EH (cell line): ENCODE measurements at places on chromosomes 1 and 21.

DNA sequence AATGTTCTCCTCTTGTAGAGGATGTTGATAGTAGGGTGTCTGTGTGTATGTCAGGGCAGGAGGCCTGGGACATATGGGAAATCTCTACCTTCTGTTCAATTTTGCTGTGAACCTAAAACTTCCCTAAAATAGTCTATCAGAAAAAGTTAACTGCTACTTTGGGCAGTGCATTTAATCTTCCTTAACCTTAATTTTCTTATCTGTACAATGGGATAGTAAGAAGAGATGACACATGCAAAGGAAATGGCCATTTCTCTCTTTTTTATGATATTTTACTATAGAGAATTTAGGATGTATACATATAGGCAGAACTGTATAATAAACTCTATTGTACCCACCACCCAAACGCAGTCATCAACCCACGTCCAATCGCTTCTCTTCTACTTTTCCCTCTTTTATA is 8.6 kb downstream of the AGO3 start:
- DNase-seq: no peak

GRCh38 chr1:226420897-226421296 is 13.0 kb upstream of the PARP1 start:
- DNase-seq: no peak

GRCh38 chr1:203444171-203444576 is 31.4 kb upstream of the PRELP start:
- DNase-seq: no peak

DNA sequence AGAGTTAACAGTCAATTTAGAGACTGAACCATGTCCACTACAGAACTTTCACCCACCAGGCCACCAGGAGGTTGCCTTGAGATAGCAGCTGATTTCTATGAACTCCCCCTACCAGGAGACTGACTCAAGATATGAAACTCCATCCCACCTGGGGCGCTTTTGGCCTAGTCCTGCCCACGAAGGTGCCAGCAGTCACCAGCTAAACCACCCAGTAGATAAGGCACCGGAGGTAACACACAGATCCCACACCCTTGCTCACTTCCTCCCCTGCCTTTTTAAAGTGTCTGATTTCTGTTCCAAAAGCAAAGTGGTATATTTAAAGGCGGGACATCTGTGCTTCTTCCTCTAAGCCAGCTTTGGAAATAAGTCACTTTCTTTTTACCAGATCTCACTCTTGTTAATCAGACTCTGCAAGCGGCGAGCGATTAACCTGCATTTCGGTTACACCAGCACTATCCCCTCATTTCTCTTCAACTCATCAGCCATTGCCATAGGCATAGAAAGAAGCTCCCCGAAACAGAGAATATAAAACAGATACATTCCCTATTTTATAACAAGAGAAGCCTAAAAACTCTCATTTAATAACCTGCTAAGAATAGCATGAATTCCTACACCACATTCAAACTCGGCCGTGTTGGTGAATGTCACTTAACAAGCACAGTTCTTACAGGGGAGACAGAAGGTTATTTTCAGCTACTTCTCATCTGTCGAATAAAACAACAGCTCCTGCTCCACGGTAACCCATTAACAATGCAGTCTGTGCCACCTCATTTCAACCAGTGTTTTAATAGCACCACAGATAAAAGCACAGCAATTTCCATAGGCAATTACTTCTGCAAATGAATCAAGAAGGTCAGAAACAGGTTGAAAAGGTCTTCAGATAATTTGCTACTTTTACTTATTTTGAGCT is 318.1 kb downstream of the KCNH1 start:
- no peak for DNase-seq
